Activated gamma-delta T cell treated with Interleukin-2 at 50 U/mL for 16 hours (primary cell): ENCODE measurements at places on chromosomes 4 and X.

- no peak for DNase-seq
Observed at GRCh38 chr4:28357990-28358389, 1497.3 kb downstream of the STIM2 start.

DNA sequence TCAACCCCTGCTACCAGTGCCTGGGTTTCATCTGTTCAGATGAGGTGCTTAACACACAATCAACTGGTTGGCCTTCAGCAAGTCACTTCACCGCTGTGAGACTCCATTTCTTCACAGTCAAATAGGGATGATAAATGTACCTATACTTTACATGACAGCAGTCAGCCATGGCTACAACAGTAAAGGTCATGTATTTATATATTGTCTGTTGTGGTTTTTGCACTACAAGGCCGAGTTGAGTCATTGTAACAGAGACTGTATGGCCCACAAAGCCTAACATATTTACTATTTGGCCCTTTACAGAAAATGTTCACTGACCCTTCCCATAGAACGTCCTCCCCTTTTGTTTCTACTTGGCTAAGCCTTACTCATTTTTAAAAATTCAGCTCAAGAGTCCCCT is 404.6 kb upstream of the F9 start:
- no peak for DNase-seq

GRCh38 chr4:169175476-169175875 is 95.3 kb downstream of the SH3RF1 start:
- no peak for DNase-seq

GRCh38 chrX:30217465-30217864 is 2.1 kb downstream of the MAGEB2 start:
- DNase-seq: no peak

DNA sequence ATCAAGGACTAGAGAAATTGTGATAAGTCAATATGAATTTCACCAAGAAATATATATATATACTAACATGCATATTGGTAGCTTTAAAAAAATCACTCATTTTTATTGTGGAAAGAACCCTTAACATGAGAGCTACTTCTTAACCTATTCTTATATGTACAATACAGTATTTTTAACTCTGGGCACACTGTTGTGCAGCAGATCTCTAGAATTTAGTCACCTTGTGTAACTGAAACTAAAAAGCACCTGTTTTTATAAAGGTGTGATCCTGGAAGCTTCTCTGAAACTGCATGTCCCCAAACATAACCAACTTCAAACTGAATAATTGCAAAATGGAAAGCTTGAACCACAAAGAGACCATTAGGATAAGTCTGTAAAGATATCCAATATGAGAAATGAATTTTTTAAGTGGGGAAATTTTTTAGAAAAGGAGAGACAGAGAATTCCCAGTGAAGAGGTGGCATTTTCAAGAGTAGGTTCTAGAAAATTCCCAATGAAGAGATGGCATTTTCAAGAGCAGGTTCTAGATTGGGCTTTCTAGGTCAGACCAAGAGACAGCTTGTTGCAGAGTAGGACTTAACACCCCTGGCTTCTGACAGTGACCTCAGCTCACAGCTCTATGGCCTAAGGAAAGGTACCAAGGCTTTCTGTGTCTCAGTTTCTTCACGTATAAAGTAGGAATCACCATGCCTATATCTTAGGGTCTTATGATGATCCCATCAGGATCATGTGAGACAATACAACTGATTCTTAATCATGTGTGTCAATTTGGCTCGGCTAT is 22.0 kb upstream of the PPARGC1A start:
- no peak for DNase-seq

DNA sequence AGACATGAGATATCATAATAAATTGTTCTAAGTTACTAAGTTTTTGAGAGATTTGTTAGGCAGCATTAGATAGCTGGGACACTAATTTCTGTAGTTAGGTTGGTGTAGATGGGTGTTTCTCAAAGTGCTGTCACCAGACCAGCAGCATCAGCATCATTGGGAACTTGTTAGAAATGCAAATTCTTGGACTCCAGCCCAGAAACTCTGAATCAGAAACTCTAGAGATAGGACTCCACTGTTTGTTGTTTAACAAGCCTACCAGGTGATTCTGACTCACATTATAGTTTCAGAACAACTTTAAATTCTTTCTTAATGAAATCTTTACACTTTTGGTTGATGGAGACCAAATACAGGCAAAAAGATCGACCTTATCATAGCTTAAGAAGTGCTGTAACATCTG is 173.7 kb downstream of the PABPC4L start:
- no peak for DNase-seq

DNA sequence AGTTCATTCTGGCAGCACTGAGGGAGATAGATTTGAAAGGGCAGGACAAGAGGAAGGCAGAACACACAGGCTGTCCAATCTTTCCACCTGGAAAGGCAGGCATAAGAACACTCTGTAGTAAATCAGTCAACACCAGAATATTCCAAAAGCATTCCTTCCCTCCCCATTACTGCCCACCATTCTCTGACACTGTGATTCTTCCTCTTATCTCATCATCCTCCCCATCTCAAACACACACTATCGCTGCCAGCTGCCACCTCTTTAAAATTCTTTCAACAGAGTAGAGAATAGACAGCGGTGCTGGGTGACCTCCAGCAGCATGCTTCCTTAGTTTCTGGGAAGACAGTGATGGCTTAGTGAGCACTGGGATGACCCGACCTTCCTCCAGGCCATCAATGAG is 53.7 kb upstream of the MYOZ2 start:
- no peak for DNase-seq

DNA sequence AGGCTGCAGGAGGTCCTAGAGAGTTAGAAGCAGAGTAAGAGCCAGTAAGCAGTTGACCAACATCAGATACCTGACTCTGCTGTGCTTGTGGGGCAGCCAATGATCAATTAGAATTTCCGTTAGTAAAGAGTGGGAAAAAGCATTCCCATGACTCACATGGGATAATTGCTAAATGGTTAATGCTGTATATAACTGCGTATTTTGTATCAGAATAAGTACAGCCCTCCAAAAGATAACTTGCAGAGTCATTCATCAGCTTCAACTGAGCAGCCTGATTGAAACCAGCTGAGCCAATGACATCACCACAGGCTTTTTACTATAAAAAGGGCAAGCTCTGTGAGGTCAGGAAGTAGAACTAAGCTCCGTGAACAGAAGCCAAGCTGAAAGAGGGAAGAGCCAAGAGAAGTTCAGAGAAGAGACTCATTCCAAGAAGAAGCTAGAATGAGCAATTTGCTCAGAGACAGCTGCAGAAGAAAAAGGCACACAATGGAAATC is 67.9 kb downstream of the PPP3CA start:
- no peak for DNase-seq

DNA sequence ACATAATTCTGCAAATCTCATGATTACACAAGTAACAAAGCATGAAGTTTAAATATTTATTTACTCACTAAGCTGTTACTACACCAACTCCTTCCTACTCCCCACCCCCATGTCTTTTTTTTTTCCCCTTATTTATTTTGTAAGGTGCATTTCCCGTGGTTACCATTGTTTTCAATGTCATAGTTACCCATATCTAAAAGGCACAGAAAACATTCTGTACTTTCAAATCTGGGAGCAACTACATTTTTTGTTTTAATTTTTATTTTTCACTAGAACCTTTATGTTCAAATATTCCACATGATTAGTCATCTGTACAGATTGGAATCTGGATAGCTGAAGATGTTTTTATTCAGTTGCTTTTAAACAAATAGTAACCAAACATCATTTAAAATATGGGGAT is 62.8 kb downstream of the PPP3CA start:
- DNase-seq: no peak

DNA sequence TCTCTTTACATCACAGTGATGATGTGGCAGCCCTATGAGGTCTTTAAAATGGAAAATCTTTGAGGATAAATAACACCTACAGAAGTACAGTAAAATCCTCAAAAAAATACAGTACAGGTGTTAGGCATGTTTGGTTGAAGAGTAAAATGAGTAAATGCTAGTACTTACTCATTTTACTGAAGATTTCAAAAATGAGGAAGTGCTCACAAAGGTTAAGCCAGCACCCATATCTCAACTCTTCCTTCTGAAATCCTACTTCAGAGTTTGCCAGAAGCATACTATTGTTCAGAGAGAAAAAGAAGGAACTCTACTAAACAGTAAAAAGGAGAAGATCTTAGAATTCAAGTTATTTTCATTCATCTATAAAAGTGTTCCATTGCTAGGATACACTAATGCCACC is 130.9 kb downstream of the CBR4 start:
- no peak for DNase-seq

DNA sequence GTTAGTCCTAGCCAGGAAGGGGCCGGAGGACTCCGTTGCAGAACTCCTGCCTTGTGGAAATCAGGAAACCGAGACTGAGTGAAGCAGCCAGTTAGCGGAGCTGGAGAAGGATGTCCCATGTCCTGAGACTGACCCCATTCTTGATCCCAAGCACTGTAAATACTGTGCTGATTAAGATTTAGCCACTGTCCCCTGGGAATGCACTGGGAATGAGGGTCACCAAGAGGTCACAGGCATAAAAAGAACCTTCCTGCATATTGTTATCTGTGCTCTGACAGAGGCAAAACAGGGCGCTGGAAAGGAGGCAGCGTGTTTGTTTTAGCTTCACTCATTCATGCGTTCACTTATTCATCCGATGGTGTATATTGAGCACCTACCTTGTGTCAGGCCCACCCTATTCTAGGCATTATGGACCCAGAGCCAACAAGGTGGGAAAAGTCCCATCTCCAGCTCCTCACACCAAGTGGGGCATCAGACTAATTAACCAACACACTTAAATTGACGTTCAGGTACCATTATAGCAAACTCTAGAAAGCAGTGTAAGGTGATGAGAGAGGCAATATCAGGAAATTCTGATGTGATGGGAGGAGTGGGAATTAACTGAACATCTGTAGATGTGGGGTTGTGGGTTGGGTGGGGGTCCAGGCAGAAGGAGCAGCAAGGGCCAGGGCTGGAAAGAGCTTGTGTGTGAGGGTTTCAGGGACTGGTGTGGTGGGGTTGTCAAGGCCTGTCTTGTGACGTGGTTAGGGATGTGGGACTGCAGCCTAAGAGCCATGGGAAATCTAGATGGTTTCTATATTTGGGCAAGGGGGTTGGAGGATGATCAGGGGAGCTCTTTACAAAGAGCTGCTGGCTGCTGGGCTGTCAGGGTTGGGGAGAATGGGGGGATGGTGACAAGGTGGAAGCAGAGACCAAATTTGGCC is 10.6 kb upstream of the SLC2A9 start:
- DNase-seq: no peak

- DNase-seq: peak; percentile 78
Observed at GRCh38 chr4:169611991-169612870, at the start of gene NEK1. Gene NEK1, minus strand, starts transcription at chr4:169612583. Its CDS starts 9,953 bp downstream, at chr4:169602630.

DNA sequence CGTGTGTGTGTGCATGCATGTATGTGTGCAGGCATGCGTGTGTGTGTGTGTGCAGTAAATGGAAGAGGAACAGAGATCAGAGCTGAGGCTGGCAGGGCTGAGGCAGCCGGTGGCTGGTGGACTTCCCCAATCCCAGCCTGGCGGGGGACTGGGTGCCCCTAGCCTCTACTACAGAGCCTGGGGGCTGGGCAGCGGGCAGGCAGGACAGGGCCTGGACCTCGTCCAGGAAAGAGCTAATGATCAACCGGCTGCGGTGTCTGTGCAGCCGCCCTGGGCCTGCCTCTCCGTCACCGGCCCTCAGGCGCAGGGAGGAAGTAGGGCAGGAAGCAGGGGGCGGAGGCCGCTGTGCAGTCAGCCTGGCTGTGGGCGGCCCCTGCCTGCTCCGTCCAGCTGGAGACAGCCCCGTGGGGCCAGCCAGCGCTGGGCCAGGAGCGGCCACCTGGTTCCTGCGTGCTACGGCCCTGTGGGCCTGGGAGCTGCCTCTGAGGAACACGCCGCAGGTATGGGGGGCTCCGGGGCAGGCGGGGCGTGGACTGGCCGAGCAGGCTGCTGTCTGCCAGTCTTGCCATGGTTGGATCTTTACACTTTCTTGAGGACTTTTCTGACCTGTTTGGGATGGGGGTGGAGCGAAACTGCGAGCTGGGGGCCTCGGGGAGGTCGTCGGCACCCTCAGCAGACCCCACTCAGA is at the start of gene SH3TC1:
Gene SH3TC1, plus strand, starts transcription at position 385 of the 688 bp plus-strand sequence. CDS start 5,905 bp downstream, outside the sequence.
- DNase-seq: peak; percentile 51

- DNase-seq: no peak
Observed at GRCh38 chrX:10011261-10011931, 44.2 kb downstream of the CLDN34 start.

DNA sequence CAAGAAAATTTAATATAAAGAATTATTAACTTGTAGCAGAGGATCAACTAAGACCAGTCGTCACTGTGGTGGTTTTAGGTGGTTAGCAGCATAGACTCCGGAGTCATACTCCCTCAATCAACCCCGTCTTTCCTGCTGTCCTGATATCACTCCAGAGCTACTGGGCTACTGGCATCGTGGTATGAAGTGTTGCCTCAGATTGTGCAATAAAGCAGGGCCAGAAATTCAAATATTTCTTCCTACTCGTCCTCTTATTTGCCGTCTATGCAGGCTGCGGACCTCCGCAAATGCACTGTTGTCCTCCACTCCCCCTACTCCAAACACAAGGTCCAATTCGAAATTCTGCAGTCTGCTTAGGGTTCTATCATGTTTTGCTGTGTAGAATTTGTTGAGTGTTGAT is 1.2 kb upstream of the MAGEA10 start:
- DNase-seq: no peak

DNA sequence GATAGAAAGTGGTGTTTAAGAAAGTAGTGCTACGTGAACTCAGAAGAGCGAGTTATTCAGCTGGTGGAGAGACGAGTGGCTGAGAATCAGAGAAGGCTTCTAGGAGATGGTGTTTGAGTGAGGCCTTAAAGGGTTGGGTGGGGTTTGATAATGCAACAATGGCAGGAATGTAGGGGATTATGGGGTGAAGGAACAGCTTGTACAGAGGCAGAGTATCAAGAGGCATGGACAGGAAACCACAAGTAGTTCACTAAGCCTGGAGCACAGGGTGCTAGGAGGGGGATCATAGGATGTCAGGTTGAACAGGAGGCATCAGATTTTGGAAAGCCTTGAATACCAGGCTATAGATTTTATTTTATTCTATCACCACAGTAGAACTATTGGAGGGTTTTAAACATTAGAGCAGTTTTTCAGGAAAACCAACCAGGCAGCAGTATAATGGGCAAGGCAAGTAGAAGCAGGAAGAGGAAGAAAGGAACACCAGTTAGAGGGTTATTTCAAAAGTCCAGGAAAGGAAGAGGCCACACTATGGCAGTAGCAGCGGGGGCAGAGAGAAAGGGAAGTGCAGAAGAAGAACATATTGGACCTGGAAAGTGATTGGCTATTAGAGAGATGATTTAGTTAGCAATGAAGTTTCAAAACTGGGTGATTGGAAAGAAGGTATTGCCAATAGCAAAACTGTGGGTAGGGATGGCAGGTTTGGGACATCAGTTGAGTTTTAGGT is 99.2 kb downstream of the DOCK11 start:
- DNase-seq: no peak

DNA sequence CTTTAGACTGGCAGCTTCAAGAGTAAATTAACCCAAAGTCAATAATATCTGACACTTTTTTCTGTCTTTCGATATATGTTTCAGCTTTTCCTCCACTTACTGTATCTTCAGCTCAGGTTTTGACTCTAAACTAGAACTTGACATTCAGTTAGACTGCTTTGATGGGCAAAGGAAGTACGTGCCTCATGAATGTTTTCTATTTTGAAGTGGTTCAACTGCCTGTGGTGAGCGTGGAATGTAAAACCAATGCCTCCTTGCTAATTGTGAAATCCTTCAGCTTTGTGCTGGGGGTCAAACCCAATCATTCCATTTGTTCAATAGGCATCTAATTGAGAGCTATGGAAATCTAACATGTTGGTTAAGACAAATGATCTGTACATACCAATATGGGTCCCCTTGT is 857.0 kb upstream of the HTR2C start:
- no peak for DNase-seq
